ENCODE measurements at places on chromosomes 7 and 10.
A peak's percentile ranks its signal among the peaks of the same experiment; 100 is the strongest.

- DNase-seq = no peak
Observed at GRCh38 chr7:75820688-75821087, 7.1 kb upstream of the CCL24 start.

DNA sequence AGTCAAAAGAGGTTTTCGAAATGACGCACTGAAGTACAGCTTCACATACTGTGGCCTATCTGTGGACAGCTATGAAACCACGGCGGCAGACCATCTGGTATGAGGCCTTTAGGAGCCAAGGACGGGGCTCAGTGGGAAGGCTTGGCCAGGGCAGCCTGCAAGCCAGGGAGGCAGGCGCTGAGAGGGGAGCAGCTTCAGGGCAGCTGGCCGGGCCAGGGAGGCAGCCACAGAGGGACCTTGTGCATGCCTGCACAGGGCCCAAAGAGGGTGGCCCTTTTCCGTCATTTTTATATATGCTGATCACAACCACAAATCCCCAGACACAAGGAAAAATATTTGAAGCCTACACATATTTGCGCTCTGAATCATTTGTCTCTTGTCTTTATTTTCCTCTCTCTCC is 13.5 kb downstream of the CALD1 start:
- DNase-seq = no peak

- DNase-seq = no peak
Observed at GRCh38 chr7:98463837-98464557, 63.1 kb upstream of the BAIAP2L1 start.

- DNase-seq = no peak
Observed at GRCh38 chr7:28132959-28133870, 47.4 kb downstream of the JAZF1 start.

GRCh38 chr10:14613588-14613920 is 161.1 kb downstream of the FAM107B start:
- no peak for DNase-seq

GRCh38 chr10:43440463-43441134 is 3.7 kb downstream of the ZNF487 start:
- DNase-seq = no peak

GRCh38 chr7:122550545-122550944 is 148.4 kb downstream of the RNF133 start:
- DNase-seq = no peak

DNA sequence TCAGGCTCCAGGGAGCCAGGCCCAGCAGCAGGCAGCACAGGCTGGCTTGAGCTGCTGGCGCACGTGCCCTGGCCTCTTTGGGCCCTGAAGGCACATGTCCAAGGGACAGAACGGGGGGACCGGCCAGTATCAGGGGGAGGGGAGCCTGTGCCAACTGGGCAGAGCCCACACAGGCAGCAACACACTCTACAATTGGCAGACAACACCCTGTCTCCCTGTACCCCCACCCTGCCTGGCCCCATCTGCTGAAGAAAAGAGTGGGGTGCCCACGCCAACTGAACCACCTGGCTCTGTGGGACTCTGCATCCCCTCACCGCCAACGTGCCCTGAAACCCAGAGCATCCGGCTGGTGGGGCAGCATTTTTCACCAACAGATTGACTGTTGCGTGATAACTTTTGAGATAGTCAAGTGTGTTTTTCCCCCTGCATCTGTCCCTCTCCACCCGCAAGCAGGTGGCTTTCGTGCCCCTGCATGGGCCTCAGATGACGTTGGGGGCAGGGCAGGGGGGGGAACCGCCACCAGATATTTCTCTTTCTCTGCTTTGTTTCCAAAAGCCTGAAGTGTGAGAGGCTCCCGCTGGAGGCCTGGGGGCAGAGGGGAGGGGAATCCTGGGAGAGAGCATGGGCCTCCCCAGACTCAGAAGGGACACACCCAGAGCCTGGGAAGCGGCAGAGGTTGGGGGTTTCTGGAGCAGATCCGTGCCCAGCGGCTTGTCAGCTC is 21.8 kb downstream of the SLIT1 start:
- DNase-seq = no peak

GRCh38 chr7:41437257-41438196 is 265.4 kb downstream of the INHBA start:
- DNase-seq = peak; percentile 78

DNA sequence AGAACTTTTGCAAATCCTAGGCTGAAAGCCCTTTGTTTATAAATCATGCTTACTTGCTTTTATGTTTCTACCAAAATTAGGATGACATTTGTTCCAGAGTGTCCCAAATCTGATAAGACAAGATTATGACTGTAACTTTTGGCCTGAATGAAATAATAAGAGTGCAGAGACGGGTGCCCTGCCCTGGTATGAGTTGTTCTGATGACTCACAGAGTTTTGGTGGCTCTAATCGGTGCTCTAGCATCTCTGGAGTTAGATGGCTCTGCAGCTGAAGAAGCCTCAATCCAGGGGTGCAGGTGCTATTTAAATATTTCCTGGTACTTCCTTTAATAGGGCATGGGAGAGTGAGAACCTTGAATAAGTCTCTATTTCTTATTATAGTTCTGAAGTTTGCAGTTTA is 102.2 kb upstream of the ELMO1 start:
- DNase-seq = no peak

DNA sequence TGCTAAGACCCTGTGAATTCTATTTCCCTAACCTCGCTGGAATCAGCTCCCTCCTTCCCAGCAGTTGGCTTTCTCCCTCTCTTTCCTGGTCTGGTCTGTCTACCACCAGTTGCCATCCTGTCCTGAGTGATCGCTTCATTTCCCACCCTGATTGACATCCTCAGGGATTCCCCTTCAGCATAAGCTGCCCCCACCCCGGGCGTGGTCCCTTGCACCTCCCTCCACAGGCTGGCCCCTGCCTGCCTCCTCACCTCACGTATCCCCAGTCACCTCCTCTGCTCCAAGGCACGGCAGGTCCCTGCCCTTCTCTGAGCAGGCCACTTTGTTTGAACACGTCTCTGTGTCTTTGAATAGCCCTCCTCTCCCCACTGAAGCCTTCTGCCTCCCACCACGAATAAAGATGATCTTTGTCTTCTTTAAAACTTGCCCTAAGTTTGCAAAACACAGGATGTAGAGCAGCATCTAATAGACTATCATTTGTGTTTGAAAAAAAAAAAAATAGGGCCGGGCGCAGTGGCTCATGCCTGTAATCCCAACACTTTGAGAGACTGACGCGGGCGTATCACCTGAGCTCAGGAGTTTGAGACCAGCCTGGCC is 233.5 kb downstream of the CUX1 start:
- DNase-seq = no peak

DNA sequence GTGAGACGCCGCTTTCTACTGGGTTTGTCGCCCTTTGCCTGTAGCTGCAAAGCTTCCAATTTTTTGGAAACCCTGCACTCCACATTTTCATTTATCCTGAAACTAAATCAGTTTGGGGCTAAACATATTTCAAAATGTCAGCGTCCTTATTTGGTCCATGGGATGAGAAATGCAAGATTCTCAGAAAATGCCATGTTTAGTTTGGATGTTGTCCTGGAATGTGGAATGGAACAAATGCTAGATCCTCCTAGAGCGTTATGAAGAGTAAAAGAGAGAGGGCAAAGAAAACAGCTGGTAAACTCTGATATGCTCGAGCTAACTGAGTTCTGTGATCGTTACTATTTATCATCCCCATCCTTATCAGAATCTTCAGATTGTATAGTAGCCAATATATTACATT is 236.9 kb downstream of the KLF6 start:
- no peak for DNase-seq

GRCh38 chr7:152501506-152501905 is 65.7 kb upstream of the KMT2C start:
- DNase-seq = no peak

- no peak for DNase-seq
Observed at GRCh38 chr7:68250143-68250542, 1253.5 kb downstream of the TYW1 start.

DNA sequence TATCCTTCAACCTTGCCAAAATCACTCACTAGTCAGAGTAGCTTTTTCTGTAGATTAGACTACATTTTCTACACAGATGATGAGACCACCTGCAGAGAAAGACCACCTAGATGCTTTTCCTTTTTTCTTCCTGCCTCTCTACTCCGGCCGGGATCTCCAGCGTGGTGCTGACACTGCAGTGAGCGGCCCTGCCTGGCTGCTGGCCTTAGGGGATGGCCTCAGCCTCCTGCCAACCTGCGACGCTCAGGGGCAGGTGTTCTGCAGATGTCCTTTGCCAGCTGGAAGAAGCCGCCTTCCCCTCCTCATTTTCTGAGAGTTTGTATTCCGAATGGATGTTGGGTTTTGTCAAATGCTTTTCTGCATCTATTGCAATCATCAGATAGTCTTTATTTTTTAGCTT is 43.5 kb upstream of the NKX6-2 start:
- no peak for DNase-seq

- DNase-seq = no peak
Observed at GRCh38 chr10:80410578-80411145, 2.3 kb downstream of the PRXL2A start.

- no peak for DNase-seq
Observed at GRCh38 chr7:86785641-86786040, 141.9 kb downstream of the GRM3 start.

GRCh38 chr7:36286226-36286625 is 103.4 kb upstream of the ANLN start:
- no peak for DNase-seq

- DNase-seq = no peak
Observed at GRCh38 chr10:118106426-118106825, 59.7 kb upstream of the RAB11FIP2 start.

GRCh38 chr7:127677433-127678230 is 25.6 kb downstream of the SND1 start:
- no peak for DNase-seq

GRCh38 chr7:159096736-159097581 is 47.7 kb downstream of the VIPR2 start:
- DNase-seq = no peak

- DNase-seq = no peak
Observed at GRCh38 chr10:102656791-102657371, 12.6 kb downstream of the TRIM8 start.

DNA sequence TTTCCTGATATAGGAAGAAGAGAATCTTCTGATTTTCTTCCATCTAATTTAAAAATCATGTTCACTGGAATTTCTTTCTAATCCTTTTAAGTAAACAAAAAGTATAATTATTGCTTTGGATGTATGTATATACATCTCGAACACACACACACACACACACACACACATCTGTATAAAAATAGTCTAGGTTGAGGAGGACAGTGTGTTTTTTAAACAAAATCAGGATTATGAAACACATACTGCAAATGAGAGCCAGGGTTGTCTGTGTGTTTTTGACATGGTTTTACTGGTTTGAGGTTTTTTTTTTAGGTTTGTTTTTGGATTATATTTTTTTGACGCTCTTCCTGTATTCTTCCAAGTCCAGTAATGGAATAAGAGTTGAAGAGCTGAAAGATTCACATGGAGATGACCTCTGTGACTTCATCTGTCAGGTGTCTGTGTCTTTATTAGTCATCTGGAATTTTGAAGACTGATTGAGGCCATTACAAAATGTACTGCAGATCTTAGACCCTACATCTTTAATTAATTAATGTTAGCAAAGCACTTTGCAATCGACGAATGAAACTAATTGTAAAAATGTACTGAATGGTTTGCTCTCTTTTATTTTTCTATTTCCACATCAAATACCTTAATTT is 237.1 kb downstream of the SUGCT start:
- DNase-seq = no peak

DNA sequence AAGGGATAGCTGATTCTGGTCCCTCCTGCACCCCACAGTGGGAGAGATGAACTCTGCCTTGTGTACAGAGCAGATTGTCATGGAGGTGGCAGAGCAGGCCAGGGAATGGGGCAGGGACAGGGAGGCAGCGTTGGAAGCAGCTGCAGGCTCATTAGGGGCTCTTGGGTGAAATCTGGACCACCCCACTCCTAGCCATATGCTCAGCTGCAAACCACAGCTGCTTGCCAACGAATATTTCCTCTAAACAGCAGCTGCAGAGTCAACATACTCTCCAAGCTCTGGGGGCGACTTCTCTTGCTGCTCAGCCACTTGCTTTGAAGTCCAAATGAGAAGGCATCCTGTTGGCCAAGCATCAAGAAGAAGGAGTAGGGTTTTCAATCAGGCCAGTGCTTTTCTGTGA is 302.3 kb upstream of the AUTS2 start:
- DNase-seq = no peak

- no peak for DNase-seq
Observed at GRCh38 chr10:61894133-61894532, 7.4 kb upstream of the ARID5B start.

DNA sequence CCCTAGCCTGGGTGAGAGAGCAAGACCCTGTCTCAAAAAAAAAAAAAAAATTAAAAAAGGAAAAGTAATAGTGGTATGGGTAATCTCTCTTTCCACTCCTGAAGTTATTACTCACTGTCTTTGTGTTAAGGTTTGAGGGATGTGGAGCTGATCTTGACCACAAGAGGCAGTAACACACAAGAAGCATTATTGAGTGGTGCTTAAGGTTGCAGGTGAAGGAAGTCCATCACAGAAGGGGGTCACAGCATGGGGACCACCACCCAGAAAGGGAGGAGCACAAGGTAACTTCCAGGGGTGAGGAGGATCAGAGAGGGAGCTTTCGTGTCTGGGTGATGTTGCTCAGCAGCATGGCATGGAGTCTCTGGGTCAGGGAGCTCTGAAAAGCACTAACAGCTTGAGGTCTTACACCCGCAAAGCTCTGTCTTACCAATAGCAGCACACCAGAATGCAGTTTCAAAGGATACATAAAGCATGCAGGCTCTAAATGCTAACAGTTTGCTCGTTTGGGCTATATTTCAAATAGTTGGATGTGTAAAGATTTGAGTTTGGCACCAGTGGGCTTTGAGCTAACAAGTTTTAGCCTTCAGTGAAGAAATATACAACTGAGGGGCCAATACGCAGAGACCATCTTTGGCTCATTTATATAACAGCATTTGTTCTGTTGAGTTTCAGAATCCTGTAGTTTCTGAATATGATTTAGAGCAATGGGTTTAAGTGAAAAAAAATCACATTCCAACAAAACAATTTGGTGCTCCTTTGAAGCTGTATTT is 100.4 kb upstream of the DNAJC1 start:
- no peak for DNase-seq

DNA sequence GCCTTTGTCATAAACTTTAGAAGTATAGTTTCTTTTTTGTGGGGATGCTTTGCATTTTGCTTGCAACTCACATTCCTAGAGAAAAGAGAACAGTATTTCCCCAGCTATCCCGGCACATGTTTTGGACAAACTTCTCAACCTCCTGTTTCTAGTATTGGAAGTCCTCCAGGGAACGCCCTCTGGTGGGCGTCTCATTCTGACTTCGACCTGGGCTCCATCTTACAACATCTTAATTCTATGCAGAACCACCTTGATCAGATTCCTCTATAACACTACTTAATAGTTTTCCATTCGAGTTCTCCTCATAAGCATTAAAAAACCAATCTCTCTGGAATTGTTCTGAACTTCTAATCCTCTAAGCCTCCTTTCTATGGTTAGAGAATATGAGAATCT is 139.5 kb upstream of the FZD8 start:
- DNase-seq = no peak

- DNase-seq = no peak
Observed at GRCh38 chr10:128775743-128776142, 649.5 kb upstream of the MKI67 start.

- DNase-seq = no peak
Observed at GRCh38 chr7:2362385-2363088, 7.9 kb downstream of the EIF3B start.
